ENCODE measurements at places on chromosomes 4 and X. TPM values are rescaled to one million over a fixed set of nuclear protein-coding genes. Genes with fewer than 3 reads are reported as not detected.

The MAGEA9B gene
- not detected for total RNA-seq

DNA sequence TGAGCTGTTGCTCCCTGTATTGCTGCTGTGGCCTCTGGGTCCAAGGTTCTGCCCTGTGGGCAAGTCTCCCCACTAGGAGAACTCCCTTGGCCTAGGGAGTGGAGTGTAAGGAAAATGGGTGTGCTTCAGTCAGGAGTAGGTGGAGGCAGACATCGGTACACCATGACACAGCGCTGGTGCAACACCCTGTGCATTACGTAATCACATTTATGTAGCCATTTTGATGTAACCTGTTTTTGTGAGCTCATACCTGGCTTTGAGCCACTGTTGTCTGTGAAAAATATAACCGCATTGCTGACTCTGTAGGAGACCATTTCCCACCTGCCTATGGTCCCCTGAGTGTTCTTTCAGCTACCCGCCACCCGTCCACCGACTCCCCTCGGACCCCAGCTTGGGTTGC, 700.5 kb upstream of the AGA start:
- H3K36me3 ChIP-seq, result no peaks in the 10 kb centered on the region
- DNase-seq, result no peak
- no peak overlapping the region for H3K27ac ChIP-seq
- H3K4me1 ChIP-seq, result no peaks in the 10 kb centered on the region

DNA sequence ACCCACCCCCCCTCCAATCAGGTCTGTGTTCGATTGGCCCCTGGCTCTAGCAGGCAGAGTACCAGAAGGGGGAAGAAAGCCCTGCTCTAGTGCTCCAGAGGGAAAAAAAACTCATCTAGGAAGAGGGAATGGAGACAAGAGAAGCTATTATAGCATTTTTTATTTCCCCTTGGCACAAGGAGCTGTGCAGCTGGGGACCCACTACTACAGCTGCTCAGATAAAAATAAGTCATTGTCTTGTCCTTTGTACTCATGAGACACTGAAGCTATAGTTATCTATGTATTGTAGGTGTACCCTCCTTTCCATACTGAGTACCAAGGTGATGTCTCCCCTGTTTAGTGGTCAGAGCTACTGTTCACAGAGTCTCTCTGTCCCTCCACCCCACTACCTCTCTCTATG, 14.3 kb downstream of the CCDC160 start:
- no peaks in the 10 kb centered on the region for H3K27me3 ChIP-seq
- no peaks in the 10 kb centered on the region for H3K36me3 ChIP-seq
- H3K4me1 ChIP-seq, result no peaks in the 10 kb centered on the region
- no peak for DNase-seq

GRCh38 chr4:16027114-16027513, 56.7 kb downstream of the PROM1 start:
- H3K27me3 ChIP-seq, result peaks cover 32% of the 10 kb centered on the region
- no peak overlapping the region for H3K27ac ChIP-seq
- H3K36me3 ChIP-seq, result no peaks in the 10 kb centered on the region
- no peak for DNase-seq
- H3K4me1 ChIP-seq, result peaks cover 8% of the 10 kb centered on the region

DNA sequence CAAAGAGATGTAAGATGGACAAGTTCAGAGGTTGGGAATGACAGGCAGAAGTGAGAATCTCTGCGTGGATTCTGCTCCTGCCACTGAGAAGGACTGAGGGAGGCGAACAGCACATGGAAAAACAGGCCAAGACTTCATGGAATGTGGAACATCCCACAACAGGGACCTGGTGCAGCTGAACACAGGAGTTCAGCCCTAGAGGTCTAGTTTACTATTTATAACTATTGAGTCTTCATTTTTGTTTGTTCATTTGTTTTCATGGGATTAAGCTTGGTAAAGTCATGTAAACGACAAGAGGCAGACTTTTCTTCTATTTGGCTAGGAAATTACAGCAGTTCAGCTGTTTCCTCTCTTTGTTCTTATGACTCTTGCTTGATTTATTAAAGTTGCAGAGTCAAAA, 234.5 kb downstream of the MAML3 start:
- H3K36me3 ChIP-seq, result no peaks in the 10 kb centered on the region
- peaks cover 20% of the 10 kb centered on the region for H3K4me1 ChIP-seq
- H3K27me3 ChIP-seq, result no peaks in the 10 kb centered on the region
- no peak overlapping the region for H3K27ac ChIP-seq

All from endodermal cell (in vitro differentiated cells).